Kidney (tissue), 22 donors: ENCODE measurements at places on chromosomes 3 and 15.

- DNase-seq = no peak
These were observed 763 bp downstream of the KBTBD8 start for GRCh38 chr3:66998904-66999235.

- no peak for DNase-seq
These were observed 59.8 kb downstream of the SH3BP5 start for GRCh38 chr3:15272426-15273196.

DNA sequence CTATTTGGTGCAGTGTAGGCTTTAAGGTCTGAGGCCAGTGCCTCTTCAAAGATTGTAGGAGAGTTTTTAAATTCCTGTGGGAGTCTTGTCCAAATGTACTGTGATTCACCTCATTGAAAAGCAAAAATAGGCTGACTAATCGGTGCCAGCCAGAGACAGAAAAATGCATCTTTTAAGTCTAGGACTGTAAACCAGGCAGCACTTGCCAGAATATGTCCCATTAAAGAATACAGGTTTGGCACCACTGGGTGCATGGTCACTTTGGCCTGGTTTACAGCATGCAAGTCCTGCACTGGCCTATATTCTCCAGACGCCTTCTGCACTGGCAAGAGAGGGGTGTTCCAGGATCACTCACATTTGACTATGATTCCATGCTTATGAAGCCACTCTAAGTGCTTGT, 20.3 kb upstream of the NOX5 start:
- DNase-seq = no peak

- no peak for DNase-seq
These were observed 223.6 kb downstream of the WDR72 start for GRCh38 chr15:53535886-53536285.

GRCh38 chr3:136862617-136863322, 762 bp downstream of the NCK1 start:
- peak; percentile 74 for DNase-seq

- DNase-seq = no peak
These were observed 1.2 kb downstream of the SLC12A6 start for GRCh38 chr15:34336231-34336990.
